ENCODE measurements at places on chromosomes 5 and 9. TPM values are rescaled to one million over a fixed set of nuclear protein-coding genes. Genes with fewer than 3 reads are reported as not detected.

DNA sequence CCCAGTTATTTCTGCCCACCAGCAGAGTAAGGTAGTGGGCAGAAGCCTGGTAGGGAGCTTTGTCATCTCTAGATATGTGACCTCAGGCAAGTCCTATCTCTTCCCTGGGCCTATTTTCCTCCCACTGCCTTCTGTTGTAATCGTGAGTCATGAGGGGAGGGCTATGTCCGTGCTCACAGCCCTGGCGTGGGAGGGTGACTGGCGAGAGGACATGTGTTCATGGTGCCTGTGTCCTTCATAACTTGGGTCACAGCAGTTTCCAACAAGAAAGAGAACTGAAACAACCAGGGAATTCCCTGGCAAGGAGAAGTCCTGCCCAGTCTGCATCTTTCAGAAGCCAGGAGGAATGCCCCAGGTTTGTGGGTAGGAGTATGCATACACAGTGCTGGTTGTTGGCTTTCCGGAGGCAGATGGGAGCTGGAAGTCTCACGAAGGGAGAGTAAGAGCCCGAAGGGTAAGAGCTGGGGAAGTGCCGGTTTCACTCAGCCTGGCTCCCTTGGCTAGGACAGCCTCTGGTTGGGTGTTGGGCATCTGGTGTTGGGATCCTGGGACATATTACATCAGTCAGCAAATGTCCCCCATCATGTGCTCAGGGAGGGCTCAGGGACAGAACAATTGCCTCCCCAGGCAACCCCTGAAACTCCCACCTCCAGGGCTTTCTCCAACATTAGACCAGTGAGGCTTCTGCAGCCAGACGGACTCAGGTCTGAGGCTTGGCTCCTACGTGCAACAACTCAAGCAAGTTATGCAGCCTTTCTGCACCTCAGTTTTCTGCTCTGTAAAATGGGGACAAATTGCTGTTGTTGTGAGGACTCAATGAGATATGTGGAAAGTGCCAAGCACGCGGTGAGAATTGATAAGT is 4.3 kb upstream of the TIFAB start:
- H3K27me3 ChIP-seq: peaks cover 7% of the 10 kb centered on the region
- peaks cover 3% of the 10 kb centered on the region for H3K4me1 ChIP-seq
- H3K4me3 ChIP-seq: no peak overlapping the region
- no peak for DNase-seq

DNA sequence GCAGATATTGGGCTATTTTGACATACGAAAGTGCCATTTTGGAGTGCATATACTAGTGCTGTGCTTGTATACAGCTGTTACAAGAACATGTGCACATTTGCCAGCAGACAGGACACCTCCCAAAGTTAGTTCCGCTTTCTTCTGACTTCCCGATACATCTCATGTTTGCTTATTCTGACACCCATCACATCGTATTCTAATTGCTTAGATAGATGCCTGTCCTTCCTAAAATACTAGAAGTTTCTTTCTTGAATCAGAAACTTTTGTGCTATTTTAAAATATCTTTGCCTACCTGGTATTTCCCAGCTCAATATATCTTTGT is 177.8 kb downstream of the TTLL11 start:
- no peaks in the 10 kb centered on the region for H3K36me3 ChIP-seq
- no peak overlapping the region for H3K27ac ChIP-seq
- H3K27me3 ChIP-seq: no peaks in the 10 kb centered on the region
- no peak for DNase-seq

GRCh38 chr9:81680506-81680905 is 8.8 kb downstream of the TLE1 start:
- H3K27ac ChIP-seq: no peak overlapping the region
- H3K4me1 ChIP-seq: no peaks in the 10 kb centered on the region
- no peak for DNase-seq

DNA sequence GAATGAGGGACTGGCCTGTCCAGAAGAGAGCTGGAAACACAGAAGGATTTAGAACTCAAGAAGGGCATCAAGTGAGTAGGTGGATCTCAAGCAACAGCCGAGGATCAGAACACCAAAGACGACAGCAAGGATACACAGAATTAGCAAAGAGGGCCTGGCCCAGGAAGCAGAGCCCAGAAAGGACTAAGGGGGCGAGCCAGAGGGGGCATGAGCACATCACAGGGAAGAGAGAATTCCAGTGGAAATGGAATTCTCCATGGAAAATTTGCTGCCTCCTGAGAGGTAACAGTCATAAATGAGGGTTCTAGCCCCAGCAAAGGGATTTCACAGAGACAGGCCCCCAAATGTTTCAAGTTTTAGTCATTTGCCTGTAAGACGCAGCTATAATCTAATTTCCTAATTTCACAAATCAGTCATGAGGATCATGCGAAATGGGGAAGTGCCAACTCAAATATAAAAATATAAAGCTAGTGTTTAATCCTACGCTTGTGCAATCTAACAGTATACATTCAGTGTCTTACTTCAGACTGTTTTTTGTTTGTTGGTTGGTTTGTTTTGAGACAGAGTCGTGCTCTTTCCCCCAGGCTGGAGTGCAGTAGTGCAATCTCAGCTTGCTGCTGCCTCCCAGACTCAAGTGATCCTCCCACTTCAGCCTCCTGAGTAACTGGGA is 46.7 kb downstream of the FNBP1 start:
- no peak overlapping the region for H3K4me3 ChIP-seq
- peak overlapping the region; percentile 64 for H3K27ac ChIP-seq
- H3K27me3 ChIP-seq: no peaks in the 10 kb centered on the region
- no peak for DNase-seq
- peaks cover 74% of the 10 kb centered on the region for H3K4me1 ChIP-seq

DNA sequence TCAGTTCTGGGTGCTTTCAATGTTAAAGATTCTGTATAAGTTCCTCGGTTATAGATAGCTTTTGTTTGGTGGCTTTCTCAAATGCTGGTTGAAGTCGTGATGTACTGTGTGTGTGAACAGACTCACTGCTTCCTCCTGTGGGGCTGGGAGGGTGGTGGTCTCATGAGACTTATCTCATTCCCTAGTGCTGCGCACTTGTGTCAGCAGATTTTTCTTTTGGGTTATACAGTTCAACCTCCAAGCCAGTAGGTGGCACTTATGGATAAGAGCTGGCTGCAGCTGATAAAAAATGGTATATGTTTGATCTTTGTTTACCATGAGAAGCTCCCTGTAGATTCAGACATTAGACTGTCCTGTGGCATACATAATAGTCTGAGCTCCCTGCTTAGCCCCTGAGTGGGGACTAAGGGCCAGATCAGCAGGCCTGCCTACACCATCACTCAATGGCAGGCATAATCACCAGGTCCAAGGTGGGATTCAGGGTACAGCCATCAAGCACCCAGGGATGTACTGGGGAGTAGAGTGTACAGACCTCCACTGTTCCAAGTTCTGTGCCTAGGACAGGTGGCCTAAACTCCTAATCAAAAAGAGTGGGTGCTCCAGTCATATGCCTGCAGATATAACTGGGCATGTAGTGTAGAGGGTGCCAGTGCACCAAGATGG is 174.2 kb downstream of the OXCT1 start:
- no peak overlapping the region for H3K27ac ChIP-seq
- no peak overlapping the region for H3K4me3 ChIP-seq
- no peaks in the 10 kb centered on the region for H3K36me3 ChIP-seq
- no peaks in the 10 kb centered on the region for H3K4me1 ChIP-seq
- DNase-seq: no peak

- no peak for DNase-seq
- no peaks in the 10 kb centered on the region for H3K4me1 ChIP-seq
- no peak overlapping the region for H3K27ac ChIP-seq
- H3K36me3 ChIP-seq: no peaks in the 10 kb centered on the region
- no peaks in the 10 kb centered on the region for H3K27me3 ChIP-seq
Measured at GRCh38 chr9:91234523-91234922, 127.2 kb downstream of the AUH start.

DNA sequence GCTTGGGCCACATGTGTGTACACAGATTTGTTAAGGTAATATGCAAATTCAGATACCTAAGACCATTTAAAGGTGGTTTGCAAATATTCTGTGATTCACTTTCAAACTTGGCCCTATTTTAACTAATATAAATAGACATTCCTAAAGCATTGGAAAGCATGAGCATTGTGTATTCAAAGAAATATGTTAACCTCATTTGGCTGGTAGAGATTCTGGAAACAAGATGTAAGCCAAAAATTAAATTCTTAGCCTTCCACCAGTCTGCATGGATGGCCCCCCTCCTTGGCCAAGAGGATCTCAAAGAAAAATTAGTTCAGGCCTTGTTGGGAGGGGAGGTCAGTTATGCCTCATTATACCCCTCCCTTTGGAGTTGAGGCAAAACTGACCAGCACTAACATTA is 38.7 kb upstream of the C6 start:
- no peaks in the 10 kb centered on the region for H3K36me3 ChIP-seq
- H3K27me3 ChIP-seq: no peaks in the 10 kb centered on the region
- no peaks in the 10 kb centered on the region for H3K4me1 ChIP-seq
- H3K27ac ChIP-seq: no peak overlapping the region
- no peak for DNase-seq

GRCh38 chr5:37834542-37835379 is 5.1 kb downstream of the GDNF start:
- peaks cover 24% of the 10 kb centered on the region for H3K4me1 ChIP-seq
- no peaks in the 10 kb centered on the region for H3K36me3 ChIP-seq
- H3K4me3 ChIP-seq: no peak overlapping the region
- H3K27me3 ChIP-seq: peaks cover 89% of the 10 kb centered on the region

DNA sequence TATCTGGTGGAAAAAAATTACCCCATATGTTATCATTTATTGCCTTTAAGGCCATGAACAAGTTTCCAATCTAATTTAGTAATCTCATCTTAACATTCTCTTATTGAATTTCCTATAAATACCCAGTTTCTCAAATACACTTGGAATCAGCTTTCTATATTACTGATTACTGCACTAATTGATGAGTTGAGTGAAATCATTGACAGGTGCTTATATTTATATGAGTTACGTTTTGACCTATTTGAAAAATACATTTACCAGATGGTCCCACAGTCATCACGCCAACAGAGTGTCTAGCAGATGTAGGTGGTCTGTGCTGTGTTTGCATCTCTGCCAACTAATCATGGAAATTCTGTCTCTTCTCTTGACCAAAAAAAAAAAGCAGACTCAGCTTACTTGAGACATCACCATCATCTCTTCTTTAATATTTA is 307.3 kb upstream of the NREP start:
- peaks cover 4% of the 10 kb centered on the region for H3K27me3 ChIP-seq
- DNase-seq: no peak
- no peak overlapping the region for H3K27ac ChIP-seq
- H3K36me3 ChIP-seq: no peaks in the 10 kb centered on the region
- no peaks in the 10 kb centered on the region for H3K4me1 ChIP-seq

DNA sequence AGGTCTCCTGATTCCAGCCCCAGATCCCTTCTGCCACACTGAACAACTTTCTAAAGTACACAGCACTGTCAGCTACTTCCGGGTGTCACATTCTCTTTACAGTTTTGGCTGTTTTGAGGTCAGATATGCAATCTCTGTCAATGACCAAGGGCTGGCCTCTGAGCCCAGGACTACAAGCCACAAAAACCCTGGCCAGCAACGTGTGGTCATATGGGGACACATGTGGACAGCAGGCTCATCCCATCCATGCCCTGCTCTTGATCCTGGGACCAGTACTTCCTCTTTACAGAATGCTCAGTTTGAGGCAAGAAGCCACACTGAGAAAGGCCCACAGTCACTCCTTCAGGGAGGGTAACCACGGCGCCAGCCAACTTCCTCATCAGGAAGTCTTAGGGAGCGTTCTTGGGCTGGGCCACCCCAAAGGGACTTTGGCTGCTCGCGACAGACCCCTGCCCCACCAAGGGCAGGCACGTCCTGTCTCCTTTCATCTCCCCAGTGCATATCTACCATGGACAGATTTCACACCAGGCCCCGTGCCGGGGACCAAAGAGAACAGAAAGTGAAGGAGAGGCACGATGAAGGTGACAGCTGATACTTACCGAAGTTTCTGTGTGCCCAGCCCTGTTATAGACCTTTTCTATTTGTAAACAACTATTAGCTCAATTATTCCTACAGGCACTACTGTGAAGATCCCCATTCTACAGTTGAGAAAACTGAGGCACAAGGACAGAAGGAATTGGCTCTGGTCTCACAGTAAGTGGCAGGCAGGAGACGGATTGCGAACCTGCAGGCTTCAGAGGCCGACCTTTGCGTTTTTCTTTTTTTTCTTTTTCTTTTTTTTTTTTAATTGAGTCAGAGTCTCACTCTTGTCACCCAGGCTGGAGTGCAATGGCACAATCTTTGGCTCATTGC is 37.3 kb downstream of the STK10 start:
- DNase-seq: peak; percentile 48
- peaks cover 87% of the 10 kb centered on the region for H3K4me1 ChIP-seq
- H3K27me3 ChIP-seq: no peaks in the 10 kb centered on the region
- H3K4me3 ChIP-seq: peak overlapping the region; percentile 23

DNA sequence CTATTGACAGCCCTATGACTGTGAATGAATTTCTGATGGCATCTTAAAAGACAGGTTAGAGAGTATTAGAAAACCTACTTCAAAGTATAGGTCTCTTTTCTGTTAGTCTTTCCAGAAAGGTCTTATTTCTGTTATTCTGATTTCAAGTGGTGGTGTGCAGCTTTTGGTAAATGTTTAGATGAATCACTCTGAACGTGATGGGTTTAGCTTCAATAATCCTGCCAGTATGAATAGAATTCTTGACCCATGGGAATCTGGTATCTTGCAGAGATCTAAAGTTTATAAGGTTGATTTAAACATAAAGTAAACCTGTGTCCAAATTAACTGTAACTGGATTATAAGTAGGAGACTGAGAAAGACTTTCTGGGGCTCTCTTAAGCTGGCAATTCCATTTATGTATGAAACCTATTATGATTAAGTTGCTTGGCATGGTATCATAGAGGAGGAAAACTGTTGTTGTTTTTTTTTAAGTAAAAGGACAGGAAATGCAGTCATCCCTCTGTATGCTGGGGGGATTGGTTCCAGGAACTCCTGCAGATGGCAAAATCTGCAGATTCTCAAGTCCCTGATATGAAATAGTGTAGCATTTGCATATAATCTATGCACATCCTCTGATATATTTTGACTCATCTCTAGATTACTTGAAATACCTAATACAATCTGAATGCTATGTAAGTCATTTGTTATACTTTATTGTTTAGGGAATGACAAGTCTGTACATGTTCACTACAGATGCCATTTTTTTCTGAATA is 77.0 kb upstream of the ADAMTS19 start:
- no peak overlapping the region for H3K27ac ChIP-seq
- no peak for DNase-seq
- H3K4me1 ChIP-seq: no peaks in the 10 kb centered on the region
- no peaks in the 10 kb centered on the region for H3K36me3 ChIP-seq

DNA sequence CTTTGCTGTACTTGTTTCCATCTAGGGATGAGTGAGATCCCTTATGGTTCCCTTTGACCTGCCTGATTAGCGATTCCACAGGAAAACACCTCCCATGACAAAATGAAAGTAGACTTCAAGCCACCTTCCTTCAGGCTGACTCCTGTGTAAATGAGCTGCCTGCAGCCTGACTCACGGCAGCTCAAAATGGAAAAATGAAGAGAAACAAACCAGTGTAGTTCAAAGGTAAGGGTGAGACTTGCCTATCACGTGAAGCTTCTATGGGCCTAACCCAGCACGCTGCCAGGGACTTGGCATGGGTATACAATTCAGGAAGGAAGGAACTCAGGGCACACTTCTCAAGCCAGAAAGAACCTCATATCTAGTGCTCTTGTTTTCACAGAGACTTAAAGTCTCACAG is 110.1 kb upstream of the LRRTM2 start:
- H3K36me3 ChIP-seq: no peaks in the 10 kb centered on the region
- H3K27me3 ChIP-seq: no peaks in the 10 kb centered on the region
- H3K4me1 ChIP-seq: peaks cover 22% of the 10 kb centered on the region
- no peak overlapping the region for H3K27ac ChIP-seq

PTPN3 gene
- not detected for total RNA-seq

GABRA1 gene
- not detected for total RNA-seq

PCDHGA1 gene
- total RNA-seq: not detected

BTNL8 gene
- total RNA-seq: not detected

FAM200C gene
- 0.16 TPM for total RNA-seq

GFPT2 gene
- 1.1 TPM for total RNA-seq

CNTLN gene
- total RNA-seq: 0.28 TPM

F2RL1 gene
- total RNA-seq: 2.1 TPM

GRIA1 gene
- total RNA-seq: not detected

All from CD4-positive, alpha-beta T cell (primary cell).